ENCODE measurements at places on chromosomes 11 and 22.
A peak's percentile ranks its signal among the peaks of the same experiment; 100 is the strongest.

GRCh38 chr22:49233507-49234100 is 594.1 kb downstream of the BRD1 start:
- no peak for DNase-seq

- DNase-seq = peak; percentile 19
These were observed 30.3 kb downstream of the SGSM1 start for GRCh38 chr22:24836282-24836681.

DNA sequence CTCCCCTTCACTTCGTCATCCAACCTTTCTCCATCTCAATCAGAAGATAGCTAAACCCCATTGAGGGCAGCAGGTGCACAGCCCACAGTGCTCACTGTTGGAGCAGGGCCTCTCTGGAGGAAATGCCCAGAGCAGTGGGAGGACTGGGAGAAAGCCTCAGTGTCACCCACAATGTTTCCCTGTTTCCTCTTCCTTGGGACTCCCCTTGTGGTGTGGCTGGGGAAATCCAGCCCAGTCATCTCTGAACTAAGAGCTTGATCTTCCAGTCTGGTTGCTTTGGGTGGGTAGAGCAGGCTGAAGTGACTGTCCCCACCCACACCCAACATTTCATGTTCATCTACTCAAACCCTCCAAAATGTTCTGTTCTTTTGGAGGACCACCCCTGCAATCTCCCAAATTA is 29.8 kb upstream of the EED start:
- no peak for DNase-seq

GRCh38 chr11:72220696-72221363 is 3.7 kb upstream of the INPPL1 start:
- DNase-seq = no peak

GRCh38 chr11:12744826-12745502 is 70.7 kb downstream of the TEAD1 start:
- DNase-seq = no peak

- no peak for DNase-seq
These were observed 102.4 kb downstream of the ME3 start for GRCh38 chr11:86570020-86570419.

DNA sequence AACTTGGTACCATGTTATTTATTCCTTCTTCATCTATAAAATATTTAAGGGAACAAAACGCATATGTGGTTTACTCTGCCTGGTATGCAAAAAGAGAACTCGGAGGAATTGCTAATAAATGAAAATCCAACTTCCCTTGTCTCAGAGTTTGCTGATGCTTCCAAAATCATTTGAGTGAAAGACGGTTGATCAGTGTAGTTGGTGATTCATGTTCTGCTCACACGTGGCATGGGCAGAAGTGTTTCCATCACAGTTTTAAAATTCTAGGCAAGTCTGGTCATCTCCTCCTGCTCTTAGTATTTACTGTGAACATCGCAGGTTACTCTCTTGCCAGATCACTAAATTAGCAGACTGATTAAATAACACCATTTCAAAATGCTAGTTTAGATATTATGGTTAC is 11.9 kb upstream of the PARVB start:
- no peak for DNase-seq

DNA sequence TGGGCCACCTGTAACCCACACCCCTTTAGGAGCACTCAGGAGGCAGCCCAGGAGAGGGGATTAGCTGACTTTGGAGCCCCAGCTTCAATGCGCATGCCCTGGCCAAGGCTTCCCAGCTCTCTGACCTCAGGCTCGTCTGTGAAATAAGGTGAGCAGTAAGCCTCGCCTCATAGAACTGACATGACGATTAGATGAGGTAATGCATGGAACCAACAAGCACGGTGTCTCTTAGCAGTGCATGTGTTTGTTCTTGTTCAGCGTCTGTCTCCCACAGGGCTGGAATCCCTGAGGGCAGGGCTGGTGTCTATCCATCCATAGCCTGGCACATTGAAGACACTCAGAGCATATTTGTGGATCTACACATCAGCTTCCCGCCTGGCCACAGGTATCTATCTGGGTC is 415.4 kb downstream of the MN1 start:
- no peak for DNase-seq

DNA sequence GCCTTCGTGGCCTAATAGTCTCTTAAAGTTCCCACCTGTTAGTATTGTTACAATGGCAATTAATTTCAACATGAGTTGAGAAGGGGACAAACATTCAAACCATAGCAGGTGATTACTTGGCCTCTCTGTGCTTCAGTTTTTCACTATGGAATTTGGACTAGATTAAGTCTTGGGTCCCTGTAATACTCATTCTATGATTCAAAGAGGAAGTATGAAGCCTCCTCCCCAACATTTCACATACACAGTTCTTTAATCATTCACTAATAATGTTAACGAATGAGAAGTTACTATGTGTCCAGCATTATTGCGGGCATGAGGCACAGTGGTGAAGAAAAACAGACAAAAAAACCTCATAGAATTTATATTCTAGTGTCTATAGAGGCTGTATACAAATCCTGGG is 19.9 kb upstream of the USP47 start:
- DNase-seq = no peak

DNA sequence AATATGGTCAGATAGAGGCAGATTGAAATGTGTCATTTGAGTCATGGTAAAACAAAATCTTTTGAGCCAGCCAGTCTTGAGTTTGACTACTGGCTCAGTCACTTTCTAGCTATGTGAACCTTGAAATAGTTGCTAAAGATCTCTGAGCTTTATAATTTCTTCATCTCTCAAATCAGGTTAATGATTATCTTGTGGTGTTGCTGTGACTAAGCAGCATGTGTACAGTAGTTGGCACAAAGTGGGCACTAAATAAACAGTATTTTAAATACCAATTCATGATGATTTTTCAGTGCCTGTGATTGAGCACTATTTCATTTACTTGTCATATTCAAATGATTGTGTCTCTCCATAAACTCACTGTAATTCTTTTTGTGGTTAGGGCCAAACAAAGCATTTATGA is 70.8 kb downstream of the RAB38 start:
- no peak for DNase-seq

Data from NCI-H2029 (cell line).